ENCODE measurements at places on chromosomes 1 and 21.

GRCh38 chr1:118918230-118918939 is 69.8 kb downstream of the TBX15 start:
- DNase-seq, result no peak

DNA sequence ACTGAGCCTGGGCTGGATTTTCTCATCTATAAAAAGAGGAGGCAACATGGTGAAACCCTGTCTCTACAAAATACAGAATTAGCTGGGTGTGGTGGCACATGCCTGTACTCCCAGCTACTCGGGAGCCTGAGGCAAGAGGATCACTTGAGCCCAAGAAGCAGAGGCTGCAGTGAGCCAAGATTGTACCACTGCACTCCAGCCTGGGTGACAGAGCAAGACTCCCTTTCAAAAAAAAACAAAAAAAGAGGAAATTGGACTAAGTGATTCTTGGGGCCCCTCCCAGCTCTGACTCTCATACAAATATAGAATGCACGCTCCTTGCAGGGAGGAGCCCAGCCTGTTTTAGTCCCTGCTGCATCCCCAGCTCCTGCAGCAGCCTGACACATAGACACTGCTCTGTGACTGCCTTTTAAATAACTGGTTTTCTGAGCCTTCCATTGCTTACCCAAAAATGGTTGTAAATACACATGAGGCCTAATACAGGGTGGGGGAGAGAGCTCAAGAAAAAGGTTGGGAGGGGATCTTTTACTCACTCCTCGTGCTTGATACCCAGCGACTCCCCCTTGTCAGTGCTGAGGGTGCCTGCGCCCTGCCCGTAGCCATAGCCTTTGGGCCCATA is 17.2 kb downstream of the CSRP1 start:
- no peak for DNase-seq

- no peak for DNase-seq
Observed at GRCh38 chr1:226581650-226582330, 33.2 kb downstream of the STUM start.

- no peak for DNase-seq
Observed at GRCh38 chr1:158798531-158798930, 17.5 kb upstream of the OR6N2 start.

DNA sequence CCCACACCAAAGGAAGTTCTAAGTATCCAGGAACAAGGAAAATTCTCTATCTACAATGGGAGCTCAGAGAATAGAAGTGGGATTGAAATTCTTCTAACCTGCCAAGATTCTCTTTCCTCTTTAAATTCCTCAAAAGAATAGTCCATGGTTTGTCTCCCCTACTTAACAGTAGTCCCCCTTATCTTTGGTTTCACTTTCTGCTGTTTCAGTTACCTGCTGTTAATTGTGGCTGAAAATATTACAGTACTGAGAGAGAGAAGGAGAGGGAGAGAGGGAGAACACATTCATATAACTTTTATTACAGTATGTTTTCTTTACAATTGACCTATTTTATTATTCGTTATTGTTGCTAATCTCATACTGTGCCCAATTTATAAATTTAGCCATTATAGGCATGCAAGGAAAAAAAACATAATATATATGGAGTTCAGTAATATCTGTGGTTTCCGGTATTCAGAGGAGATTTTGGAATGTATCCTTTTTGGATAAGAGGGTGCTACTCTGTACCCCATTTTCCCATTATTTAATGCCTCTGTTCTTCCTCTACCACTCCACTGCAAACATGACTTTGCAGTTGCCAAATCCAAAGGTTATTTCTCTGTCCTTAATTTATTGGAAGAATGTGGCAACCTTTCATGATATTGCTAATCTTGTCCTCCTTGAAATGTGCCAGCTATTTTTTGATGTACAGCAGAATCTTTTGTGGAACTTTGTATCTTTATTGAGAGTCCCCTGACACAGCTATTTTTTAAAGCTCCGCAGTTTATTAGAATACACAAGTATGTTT is 68.0 kb downstream of the USP25 start:
- DNase-seq, result no peak

DNA sequence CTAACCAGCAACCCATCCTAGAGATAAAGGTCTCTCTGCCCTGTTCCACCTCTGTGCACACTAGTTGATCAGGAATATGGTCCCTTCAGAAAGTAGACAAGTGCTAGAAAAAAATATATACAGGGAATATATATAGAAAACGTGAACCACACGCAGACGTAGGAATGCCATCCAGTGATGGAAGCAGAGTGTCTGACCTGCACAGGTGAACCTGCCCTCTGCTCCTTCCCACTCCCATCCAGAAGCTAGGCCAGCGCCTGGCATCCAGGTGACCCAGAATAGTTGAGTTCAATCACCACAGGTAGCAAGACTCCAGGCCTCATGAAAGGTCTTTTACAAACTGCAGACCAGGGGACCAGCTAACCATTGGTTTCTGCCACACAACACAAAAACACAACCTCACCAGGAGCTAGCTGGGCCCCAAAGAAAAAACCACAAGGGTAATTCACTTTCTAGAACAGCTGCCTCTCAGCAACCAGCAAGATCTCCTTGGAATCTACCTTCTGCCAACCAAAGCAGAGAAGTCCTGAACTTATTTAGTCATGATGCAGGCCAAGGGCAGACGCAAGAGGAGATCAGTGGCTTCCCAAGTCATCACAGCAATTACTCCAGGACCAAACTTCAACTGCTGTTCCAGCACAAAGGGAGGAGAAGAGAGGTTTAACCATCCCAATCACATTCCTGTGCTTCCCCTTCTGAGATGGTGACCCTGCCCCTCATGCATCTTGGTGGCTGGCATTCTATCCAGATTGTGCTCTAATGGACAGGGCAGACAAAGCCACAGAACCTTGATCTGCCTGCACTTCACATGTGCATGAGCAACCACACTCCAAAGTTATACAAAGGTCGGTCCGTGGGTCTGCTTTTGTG is 53.0 kb downstream of the GPR161 start:
- no peak for DNase-seq

DNA sequence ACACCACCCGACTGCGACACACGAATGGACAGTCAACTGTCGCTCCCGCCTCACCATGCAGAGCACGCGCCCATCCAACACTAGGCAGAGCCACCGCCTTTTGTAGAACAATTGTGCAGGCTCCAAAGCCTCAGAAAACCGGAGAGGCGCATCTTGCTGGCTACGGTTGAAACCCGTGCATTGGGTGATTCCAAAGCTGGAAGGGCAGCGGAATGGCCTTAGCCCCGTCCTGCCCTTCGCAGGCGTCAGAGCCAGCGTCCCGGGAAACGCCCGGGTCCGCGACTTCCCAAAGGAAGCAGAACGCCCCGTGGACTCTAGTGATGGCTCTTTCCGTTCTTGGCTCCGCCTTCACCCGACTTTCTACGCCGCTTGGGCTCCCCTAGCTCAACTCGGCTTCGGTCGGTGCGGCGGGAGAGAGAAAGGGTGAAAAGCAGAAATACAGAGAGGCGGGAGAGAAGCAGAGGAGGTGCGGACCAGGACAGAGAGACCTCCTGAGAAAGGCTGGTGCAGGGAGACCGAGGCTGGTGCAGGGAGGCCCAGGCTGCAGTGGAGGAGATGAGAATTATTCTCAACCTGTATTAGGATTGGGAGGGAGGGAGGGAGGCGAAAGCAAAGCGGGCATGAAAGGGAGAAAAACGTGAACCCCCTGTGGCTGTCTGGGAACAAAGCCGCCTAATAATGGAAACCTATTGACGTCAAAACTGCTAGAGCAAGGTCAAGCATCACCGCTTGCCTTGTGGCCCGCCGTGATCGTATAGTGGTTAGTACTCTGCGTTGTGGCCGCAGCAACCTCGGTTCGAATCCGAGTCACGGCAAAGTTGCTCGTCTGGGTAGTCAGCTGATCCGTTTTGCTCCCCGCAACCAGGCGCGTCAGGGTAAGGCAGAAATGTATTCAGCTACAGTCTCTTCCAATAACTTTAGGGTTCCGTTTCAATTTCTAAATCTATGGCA is 99.5 kb downstream of the PRKAB2 start:
- DNase-seq, result no peak

- DNase-seq, result no peak
Observed at GRCh38 chr1:38014171-38014570, 1.6 kb downstream of the UTP11 start.

DNA sequence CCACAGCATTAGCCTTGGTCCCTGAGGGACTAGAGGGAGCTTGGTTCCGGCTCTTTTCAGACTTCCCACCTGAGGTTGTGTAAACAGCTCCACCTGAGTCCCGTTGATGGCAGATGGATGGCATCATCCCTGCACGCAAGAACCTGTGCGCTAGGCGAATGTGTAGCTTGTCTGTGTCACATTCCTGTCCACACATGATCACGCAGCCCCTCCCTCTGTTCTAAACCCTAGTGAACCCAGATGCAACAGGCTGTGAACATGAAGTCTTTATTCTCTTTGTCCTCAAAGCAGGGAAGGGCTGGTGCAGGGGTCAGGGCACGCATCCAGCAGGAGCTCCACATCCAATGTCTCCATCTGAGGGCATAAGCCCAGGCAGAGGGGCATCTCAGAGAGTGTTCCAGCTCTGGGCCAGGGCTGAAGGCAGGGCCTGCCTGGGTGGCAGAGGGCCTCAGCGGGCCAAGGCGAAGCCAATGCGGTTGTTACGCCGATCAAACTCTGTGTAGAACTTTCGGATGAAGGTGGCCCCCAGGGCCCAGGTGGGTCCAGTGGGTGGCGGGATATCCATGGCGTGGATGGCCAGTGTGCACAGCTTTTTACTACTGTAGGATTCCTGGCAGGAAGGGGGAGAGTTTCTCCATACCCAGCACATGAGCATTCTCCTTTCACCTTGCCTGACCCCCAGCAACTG is 2.9 kb upstream of the ETNK2 start:
- DNase-seq, result no peak

DNA sequence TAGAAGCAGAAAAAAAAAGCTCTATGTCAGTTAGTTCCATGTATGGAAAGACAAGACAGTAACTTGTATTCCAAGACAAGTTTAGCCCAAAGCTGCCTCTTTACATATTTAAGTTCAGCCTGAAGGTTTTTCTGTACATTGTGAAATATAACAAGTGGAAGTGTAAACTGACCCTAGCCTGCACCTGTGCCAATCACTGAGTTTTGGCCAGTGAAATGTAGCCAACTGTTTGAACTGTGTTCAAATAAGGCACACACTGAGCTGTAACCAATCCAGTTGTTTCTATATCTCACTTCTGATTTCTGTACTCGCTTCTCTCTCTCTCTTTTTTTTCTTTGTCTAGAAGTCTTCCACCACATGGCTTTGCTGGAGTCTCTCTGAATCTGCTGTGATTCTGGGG is 1227.1 kb downstream of the NCAM2 start:
- no peak for DNase-seq

GRCh38 chr1:1430114-1430982 is 5.1 kb upstream of the VWA1 start:
- no peak for DNase-seq

- DNase-seq, result no peak
Observed at GRCh38 chr1:233034836-233035235, 84.4 kb downstream of the NTPCR start.

DNA sequence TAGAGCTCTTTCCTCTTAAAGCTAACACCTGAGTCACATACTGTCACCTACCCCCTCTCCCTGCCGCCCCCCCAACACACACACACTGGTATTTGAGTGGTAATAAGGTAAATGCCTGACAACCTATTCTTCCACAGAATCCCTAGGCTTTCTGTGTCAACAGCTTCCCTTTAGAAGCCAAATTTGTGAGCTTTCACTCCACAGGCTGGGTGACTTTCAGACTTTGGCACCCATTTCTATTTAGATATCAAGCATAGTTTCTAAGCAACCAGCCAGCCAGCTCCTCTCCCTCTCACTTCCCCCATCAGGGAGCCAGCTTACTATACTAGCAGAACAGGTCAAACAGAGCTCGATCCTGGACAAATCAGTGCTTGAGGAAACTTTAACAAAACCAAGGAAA is 3.2 kb upstream of the C1orf74 start:
- no peak for DNase-seq

DNA sequence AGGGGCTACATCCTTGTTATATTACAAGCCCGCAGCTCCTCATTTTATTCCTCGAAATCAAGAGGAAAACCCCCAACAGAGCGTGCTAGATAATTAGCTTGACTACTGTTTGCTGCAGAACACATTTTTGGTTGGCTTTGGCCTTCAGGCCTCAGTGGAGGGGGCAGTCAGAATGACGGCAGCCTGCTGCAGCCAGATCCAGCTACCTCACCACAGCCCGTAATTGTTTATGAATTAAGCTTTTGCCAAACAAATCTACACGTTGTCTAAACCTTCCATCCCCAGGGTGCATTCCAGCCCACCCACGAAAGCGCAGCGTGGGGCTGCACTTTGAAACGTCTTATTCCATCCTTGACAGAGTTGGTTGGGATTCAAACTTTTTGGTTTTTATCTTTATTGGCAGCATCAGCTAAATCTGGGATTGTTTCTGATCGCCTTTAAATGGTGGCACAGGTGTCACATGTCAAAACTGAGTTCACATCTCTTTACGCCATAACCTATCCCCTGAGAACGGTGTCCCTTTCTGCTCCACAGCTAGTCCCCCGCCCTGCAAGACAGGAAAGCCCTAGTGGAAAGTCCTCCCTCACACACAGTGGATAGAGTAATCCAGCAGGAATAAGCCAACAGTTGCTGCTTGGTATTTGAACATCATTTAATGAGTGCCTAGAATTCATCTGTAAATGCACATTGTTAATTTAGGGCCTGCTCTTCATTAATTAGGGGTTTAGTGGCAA is 195.5 kb downstream of the LMO4 start:
- no peak for DNase-seq

- DNase-seq, result no peak
Observed at GRCh38 chr1:176692988-176693696, 230.2 kb downstream of the PAPPA2 start.

DNA sequence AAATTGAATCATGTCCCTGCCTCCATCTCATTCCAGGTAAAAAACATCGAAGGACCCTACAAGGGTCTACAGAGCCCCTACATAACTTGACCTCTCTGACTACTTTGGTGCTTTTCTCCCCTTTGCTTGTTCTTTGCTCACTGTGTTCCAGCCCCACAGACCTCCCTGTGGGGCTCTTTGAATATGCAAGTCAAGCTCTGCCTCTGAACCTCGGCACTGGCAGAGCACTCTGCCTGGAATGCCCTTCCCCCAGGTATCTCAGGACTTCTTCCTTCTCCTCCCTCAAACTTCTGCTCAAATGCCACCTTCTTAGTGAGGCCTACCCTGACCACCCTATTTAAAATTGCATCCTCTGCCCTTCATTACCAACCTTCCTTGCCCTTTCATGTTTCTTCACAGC is 87.8 kb upstream of the CD34 start:
- DNase-seq, result no peak

Data from esophagus squamous epithelium (tissue), 5 donors.